CD4-positive, alpha-beta T cell (primary cell): ENCODE measurements at places on chromosomes 3 and 15.

GRCh38 chr3:123611082-123611481, 26.2 kb upstream of the HACD2 start:
- DNase-seq = no peak

- DNase-seq = no peak
These were observed 69.7 kb downstream of the USF3 start for GRCh38 chr3:113626503-113627371.

- DNase-seq = no peak
These were observed 1.9 kb downstream of the MB21D2 start for GRCh38 chr3:192915722-192916121.

DNA sequence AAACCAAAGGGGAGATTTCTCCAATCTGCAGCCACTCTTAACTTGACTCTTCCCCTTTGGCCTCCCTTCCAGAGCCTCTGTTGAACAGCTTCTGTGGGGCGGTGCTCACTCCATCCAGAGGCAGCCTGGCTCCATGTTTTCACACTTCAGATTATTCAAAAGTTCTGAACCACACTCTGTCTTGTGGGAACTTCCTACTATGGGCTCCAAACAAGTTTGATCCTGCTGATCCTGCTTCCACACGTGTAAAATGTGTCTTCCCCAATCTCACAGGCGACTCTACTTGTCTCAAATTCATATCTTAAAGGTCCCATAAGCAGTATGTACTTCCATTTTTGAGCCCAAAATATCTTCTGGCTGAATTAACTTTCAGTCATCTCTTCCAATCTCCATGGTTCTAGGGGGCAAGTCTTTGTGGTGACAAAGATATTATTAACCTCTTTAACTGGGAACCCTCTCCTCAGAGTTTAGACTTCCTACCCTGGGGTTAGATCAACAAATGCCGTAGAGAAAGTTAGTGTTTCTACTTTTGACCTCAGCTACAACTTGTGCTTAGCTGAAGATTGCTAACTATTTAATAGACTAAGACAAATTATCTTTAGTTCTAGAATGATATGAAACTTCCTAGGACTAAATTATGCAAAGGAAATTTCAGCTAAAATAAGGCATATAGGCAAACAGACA, 176.3 kb upstream of the BCL6 start:
- no peak for DNase-seq

GRCh38 chr3:51875501-51875900, at the start of gene IQCF5:
IQCF5 (minus strand) TSS chr3:51875601; CDS start chr3:51875531, 70 bp downstream.
- DNase-seq = no peak

GRCh38 chr15:64500695-64501395, 40.5 kb downstream of the ZNF609 start:
- no peak for DNase-seq

- DNase-seq = peak; percentile 1
These were observed 539.0 kb downstream of the FGF12 start for GRCh38 chr3:192188218-192188835.

GRCh38 chr15:80567721-80568157, 127.4 kb upstream of the ABHD17C start:
- no peak for DNase-seq

DNA sequence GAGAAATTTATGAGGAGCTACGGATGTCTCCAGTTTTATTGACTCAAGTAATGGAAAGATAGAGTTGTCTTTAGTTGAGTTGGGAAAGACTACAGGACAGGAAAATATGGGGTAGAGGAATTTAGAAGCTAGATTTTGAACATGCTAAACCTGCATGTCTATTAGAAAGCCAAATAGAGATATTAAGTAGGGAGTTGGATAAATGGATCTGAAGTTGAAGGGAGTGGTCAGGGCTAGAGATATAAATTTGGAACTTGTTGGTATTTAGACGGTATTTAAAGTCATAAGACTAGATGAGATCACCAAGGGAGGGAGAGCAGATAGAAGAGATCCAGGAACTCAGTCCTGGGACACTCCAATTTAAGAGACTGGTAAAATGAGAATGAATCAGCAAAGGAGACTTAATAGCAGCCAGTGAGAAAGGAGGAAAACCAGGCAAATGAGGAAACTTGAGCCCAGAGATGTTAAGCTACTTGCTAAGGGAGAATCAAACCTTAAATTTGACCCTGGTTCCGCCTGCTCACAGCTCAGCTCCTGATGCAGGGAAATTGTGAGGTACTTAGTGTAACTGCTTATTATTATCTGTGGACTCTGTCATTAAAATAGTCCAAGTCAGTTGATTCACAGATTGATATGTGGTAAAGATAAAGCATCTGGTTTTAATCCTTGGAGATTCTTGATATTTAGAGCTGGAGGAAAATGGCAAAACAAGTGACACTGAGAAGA, 35.8 kb downstream of the ABI3BP start:
- no peak for DNase-seq

- no peak for DNase-seq
These were observed 8.2 kb downstream of the TMOD2 start for GRCh38 chr15:51759557-51760070.

- no peak for DNase-seq
These were observed 270.8 kb upstream of the LRRFIP2 start for GRCh38 chr3:37445163-37445562.

DNA sequence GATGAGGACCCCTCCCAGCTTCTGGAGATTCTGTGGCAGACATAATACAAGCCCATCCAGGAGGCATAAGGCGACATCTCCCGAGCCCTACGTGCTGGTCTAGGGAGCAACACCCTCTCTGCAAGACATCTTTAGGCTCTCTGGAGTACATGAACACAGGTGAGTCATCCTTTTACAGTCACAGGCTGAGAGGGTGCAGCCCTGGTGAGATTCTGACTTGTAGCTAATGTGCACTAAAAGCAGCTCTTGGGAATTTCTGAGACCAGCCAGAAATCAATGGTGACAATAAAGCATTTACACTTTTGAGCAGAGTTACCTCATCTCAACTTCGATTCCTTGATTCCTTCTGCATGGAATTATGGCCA, 131.1 kb downstream of the XXYLT1 start:
- DNase-seq = no peak

GRCh38 chr3:171533702-171534101, 73.5 kb upstream of the TNIK start:
- no peak for DNase-seq

GRCh38 chr3:106827515-106828213, 549.6 kb upstream of the CCDC54 start:
- no peak for DNase-seq

DNA sequence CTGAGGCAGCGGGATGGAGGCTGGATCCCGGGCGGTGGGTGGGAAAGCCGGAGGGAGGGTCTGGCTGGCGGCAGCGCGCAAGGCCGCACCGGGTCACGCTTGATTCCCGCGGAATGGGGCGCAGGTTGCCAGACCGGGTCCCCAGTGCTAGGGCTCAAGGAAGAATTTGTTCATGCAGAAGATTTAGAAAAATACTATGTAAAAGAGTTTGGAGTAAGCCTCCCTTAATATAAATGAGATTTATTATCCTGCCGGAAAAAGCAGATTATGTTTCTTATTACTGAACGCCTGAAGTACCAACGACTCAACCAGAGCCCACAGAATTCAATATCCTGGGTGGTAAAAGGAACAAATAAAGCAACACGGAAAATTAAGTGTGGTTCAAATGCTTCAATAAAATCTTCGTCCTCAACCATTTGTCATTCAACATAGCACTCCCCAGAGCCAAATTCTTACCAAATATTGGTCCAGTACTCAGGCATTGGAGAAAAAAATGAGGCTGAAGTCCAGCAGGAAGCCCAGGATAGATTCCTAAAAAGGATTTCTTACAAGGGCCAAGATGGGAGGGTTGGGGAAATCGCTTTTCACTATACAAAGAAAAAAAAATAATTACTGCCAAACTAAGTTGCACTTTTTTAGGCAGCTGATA, 1.2 kb upstream of the ZBTB20 start:
- no peak for DNase-seq

- DNase-seq = no peak
These were observed 29.5 kb downstream of the RAD54L2 start for GRCh38 chr3:51568036-51568435.

DNA sequence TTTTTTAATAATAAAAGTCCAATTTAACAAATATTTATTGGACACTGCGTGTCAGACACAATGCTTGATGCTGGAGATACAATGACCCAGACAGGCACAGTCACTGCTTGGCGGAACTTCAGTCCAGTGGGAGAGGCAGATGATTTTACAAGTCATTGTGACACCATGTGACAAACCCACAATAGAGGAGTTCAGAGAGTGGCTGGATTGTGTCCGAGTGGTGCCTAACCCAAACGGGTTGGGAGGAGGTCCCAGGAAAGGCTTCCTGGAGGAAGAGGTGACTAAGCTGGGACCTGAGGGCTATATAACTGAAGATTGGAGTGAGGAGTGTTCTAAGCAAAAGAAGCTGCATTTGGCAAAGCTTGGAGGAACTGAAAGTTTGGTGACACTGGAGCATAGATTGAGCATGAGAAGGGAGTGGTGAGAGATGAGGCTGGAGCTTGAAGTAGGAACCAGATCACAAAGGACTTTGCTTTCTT, 41.4 kb downstream of the CRTC3 start:
- no peak for DNase-seq

- no peak for DNase-seq
These were observed 121.1 kb upstream of the PPP2R3A start for GRCh38 chr3:135844386-135844785.

DNA sequence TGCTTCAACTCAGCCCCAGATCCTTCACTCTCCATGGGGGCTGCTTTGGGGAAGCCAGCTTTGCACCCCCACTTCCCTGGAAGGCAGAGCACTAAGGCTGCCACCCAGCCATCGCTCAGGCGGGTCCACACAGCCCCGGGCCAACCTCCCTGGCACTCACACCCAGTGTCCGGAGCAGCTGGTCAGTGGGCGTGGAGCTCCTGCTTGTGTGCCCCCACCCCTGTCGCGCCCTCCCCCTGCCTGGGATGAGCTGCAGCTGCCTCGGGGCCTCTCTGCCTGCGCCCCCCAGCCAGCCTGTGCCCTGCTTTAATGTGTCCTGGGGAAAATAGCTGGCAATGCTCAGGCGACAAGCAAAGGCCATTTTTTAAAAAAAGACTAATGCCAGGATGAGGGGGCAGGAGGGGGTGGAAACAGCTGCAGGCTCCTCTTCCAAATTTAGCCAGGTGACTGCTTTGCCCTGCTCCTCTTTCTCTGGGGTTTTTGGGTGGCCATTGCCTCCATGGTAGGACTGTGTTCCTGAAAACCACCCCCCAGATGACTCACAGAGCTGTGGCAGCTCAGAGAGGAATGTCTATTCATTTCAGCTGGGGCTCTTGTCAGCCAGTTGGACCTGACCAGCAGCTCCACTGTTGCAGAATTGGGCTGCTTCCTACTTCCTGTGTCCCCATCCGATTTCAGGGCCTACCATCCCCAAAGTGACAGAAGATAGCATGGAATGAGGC, 65.0 kb downstream of the CEMIP start:
- no peak for DNase-seq
